ENCODE measurements at places on chromosomes 3 and 15.

- DNase-seq = no peak
Measured at GRCh38 chr3:10149226-10149625, 7.6 kb downstream of the VHL start.

DNA sequence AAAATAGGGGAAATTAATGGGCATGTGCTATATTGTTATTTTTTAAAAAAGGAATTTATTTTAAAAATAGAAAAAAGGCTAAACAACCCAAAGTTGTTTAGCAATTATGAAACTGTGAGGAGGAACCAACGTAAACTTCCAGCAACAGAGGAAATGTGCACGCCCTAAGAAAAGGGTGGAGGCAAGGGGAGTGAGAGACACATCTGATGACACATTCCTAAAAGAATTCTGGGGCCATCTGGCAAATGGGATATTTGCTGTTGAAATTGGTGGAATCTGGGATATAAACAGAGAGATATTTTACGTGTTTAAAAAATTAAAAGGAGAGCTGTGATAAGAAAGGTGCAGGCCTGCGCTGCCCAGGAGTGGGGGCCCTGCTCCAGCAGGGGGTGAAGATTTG lies 50.8 kb upstream of the MUC13 start:
- DNase-seq = no peak

GRCh38 chr3:194760494-194761137 lies 74.9 kb downstream of the FAM43A start:
- no peak for DNase-seq

DNA sequence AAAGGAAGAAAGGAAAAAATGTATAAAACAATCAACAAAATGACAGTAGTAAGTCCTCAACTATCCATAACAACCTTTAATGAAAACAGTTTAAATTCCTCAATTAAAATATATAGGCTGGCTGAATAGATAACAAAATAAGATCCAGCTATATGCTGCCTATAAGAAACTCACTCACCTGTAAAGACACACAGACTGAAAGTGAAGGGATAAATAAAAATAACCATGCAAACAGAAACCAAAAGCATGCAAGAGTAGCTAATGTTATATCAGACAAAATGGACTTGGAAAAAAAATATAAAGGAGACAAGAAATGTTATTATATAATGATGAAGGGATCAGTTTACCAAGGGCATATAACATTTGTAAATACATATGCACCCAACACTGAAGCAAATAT lies 51.2 kb downstream of the AP4E1 start:
- DNase-seq = no peak

DNA sequence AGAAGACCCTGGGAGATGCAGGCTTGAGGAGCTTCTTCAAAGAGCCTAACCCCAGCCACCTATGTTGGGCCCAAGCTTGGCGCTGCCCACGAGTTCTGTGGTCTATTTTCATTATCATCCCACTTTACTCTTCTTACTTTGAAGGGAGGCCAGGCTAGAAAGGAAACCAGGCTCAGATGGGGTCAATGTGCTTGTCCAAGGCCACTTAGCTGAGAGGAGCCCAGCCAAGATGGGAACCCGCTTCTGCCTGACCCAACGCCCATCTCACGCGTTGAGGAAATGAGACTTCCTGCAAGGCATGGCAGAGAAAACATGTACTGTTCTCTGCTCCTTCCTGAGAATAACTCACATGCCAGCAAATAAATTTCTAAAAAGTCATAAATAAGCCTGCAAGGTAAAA lies 486.3 kb upstream of the PROK2 start:
- DNase-seq = no peak

DNA sequence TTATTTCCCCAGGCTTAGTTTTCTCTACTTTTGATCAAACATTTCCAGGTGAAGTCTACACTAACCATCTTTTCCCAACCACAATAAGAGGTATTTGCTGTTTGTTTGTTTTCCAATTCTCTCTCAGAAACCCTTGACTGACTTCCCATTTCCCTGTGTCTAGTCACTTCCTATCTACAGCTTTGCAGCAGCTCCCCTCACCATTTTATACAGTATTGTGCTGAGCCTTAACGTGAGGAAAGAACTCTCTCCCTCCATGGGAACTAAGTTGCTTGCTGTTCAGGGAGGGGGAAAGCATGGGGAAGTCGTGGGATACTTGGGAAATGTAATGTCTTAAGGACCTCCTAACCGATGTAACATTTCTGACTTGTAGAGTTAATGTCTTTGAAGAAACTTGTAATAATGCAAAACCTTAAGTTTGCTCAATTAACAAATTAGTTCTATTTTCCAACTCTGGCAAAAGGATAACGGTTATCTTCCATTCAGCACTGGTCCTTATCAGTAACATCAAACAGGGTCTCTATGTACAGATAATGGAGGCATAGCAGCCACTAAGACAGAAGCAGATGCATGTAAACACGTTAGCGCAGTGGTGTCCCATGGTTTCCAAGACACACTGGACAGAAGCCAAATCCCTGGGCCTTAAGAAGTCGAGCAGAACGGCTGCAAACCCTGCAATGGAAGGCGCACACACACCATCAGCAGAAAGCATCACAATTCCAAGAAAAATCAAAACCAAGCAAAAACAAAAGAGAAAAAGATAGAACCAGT lies 39.7 kb downstream of the NPTN start:
- peak; percentile 29 for DNase-seq

GRCh38 chr3:10653241-10653640 lies 147.9 kb upstream of the ATP2B2 start:
- DNase-seq = no peak

DNA sequence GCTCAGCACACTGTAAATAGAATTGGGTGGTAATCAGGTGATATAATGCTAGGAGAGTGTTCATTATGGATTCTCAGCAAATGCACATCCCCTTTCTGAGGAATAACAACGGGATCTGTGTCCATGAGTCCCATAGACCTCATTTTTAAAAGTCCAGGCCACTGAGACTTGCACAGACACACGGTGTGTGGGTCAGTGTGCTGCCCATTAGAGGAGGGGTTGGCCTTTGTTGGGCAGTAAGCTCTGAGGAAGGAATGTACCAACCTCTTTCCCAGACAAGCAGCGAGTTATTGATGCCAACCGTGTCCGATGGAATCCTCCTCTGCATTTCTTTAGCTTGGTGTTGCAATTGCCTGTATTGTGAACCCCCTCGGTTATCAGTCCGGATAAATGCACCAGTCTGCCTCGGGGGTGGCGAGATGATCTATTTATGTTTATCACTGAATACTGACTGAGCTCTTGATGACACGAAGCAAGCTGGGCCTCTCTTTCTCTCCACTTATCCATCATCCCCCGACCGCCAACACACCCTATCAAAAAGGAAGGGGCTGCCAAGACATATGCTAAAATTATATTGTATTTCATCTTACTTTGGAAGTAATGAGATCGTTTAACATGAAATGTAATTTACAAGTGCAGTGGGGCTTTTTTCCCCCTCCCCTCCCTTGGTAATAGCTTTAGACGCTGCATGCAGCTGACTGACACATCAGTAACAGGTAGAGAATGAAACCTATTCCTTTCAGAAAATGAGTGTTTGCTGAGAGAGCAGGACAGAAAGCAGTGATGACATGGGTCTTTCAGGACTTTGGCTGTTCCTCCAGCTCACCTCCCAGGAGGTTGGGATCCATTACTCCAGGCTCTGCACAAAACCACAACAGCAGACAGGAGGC lies 126.6 kb upstream of the ST8SIA2 start:
- DNase-seq = no peak

DNA sequence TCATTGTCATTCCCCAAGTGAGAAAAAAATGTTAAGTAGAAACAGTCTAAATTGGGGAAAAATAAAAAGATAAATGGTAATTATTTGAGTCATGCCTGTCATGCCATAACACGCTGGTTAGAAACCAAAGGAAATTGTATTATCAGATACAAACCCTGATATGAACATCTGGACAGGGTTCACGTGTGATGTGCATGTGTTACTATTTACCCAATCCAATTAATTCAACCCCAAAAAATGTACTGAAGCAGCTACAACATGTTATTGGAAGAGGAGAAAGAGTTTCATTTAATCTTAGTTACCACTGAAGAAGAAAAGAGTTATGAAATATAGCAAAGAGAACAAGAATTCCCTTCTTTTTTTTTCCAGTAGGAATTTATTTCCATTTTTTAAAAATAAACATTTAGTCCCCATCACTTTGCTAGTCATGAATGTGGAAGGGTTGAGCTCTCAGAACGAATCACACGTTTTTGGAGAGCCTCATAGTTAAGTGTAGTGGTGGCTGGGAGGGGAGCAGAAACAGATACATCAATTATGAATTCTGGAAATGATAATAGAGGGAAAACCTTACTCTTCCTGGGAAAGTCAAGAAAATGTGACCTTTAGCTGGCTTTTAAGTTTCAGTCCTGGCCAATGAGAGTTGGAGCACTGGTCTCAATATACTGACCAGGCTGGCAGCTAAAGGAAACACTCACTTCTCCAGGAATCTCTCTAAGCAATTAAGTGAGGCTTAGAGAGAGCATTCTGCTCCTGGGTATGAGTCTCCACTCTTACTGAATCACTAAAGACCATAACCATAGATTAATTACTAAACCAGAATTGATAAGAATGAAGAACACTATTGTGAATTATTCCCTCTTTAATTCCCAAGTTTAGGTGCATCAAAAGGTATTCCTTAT lies 796.5 kb downstream of the GRM7 start:
- no peak for DNase-seq

GRCh38 chr3:141346839-141347238 lies 21.5 kb upstream of the ZBTB38 start:
- no peak for DNase-seq

- no peak for DNase-seq
Measured at GRCh38 chr3:178001670-178002101, 534.5 kb upstream of the KCNMB2 start.

DNA sequence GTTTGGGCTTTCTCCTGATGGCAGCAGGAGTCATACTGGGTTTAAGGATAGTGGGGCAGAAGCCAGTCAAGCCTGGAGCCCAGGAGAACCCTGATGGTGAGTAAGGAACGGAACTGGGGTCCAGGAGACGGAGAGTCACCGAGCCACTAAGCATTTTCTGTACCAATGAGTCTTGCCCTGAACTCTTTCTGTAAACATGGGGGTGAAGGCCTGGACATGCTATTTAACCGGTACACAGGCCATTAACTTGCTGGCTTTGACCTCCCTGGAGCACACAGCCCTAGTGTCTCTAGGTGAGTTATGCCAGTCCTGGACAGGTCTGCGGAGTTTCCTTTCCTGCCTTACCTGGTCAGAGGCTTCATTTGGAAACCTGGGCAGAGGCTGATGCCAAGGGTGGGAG lies 3.9 kb downstream of the SLC6A6 start:
- DNase-seq = no peak

- no peak for DNase-seq
Measured at GRCh38 chr3:25428789-25429335, 799 bp downstream of the RARB start.

DNA sequence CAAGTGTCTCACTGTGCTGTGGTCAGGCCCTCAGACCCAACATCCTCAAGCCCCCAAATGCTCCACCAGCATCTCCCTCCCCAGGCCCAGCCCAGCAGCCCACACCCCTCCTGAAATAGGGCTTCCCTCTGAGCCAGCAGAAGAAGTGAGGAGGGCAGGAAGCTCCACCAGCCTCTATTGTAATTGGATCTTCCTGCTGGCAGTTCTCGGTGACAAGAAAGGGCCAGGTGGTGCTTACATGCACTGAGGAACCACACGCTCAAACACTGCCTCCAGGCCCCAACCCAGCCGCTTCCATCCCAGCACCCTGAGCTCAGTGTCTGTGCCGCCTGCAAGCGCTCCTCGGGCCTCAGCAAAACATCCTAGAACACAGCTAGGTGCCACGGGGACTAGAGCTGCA lies 96.7 kb downstream of the ATP10A start:
- no peak for DNase-seq

- no peak for DNase-seq
Measured at GRCh38 chr3:105323274-105323599, 43.5 kb upstream of the ALCAM start.

GRCh38 chr15:99322643-99323405 lies 71.5 kb downstream of the LRRC28 start:
- DNase-seq = no peak

DNA sequence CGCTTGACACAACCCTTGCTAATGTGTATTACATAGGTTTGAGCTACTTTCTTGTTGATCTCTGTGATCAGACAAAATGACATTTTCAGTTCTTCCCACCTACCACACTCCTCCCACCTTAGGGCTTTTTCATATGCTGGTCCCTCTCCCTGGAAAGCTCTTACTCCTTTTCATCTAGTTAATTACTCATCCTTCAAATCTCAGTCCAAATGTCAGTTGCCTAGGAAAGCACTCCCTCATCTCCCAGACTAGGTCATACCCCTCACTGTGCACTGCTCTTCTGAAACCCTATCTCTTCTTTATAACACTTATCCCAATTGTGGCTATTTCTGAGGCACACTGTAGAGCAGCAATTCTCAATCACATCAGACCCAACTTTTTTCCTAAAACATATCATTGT lies 7.3 kb downstream of the ZNF106 start:
- DNase-seq = no peak

- DNase-seq = no peak
Measured at GRCh38 chr3:116254541-116254940, 190.7 kb downstream of the LSAMP start.

DNA sequence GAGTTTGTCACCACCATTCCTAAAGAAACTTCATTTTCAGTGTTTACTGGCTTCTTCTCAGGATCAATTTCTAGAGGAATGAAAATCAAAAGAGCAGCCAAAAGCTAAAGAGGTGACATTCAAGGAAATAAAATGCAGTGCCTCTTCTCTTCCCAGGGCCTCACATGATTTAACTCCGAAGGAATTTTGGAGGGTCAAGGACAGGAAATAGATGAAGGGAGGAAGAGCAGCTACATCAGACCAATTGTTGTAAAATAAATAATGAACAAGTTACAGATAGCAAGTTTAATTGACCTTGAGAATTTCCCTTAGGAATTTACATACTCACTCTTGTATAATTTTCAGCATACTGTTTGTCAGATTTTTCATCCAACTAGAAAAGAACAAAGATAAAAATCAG lies 78.1 kb downstream of the LRRFIP2 start:
- no peak for DNase-seq

GRCh38 chr3:128584412-128585020 lies 66.1 kb downstream of the RPN1 start:
- DNase-seq = peak; percentile 72

DNA sequence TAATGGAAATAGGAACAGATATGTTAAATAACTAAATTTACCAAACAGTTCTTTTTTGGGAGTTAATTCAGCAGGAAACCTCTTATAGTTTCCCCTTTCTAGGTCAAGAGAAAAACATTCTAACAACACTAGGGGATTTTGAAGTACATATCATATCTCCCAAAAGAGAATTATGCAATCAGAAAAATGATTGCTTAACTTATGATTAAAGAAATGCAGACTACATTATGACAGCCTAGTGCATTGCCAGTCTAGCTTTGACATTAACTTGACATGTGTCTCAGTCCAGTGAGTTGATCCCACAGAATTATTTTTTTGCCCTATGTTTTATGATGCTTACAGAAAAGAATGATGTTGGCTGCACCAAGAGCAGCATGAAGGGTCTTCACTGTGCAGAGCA lies 31.7 kb upstream of the NPHP3 start:
- DNase-seq = no peak

GRCh38 chr3:44962621-44963393 lies 13.2 kb downstream of the ZDHHC3 start:
- DNase-seq = no peak
